Cerebellar nuclear complex (tissue), 1 donor: ENCODE measurements at places on chromosomes 1 and 21.

DNA sequence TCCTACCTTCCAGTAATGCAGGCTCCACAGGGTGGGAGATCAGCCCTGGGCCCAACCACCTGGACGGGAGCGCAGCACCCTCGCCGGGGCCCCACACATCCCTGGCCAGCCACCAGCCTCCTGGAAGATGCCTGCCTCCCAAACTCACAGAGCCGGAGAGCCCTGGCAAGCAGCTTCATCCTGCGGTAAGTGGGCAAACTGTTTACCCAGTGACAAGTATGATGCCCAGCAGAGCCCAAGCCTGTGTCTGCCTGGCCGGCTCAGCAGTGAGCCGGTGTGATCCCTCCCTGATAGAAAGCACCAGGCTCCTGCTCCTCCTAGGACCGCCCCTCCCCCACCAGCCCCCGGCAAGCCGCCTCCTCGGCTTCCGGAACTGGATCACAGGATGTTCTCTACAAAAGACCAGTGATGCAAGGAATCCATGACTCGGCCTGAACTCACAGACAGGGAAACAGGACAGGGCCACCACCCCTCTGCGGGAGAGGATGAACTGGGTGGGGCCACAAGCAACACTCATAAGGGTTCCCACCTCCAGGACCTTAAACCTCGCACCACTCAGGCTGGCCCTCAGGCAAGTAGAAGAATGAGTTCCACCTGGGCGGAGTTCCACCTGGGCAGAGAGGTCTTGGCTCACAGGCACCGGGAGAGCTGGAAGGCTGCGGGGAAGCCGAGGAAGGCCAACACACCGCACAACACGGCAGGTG, 7.9 kb downstream of the ACOT7 start:
- DNase-seq: no peak

DNA sequence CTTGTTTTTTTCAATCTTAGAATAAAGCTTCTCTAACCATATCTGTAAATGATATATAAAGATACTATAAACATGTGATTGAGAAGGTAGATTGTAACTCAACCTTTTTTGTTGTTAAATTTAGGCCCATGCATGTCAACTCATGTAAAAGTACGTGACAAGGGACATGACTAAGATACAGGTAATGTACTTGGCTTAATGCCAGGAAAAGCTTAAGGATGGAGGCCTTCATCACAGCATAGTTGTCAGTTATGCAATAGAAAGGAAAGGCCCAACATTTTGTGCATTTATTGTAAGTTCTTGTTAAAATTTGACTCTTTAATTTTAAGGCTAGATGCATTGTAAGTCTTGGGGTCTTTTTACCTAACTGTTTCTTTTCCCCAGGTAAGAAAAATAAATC, 305.1 kb downstream of the LTN1 start:
- no peak for DNase-seq

DNA sequence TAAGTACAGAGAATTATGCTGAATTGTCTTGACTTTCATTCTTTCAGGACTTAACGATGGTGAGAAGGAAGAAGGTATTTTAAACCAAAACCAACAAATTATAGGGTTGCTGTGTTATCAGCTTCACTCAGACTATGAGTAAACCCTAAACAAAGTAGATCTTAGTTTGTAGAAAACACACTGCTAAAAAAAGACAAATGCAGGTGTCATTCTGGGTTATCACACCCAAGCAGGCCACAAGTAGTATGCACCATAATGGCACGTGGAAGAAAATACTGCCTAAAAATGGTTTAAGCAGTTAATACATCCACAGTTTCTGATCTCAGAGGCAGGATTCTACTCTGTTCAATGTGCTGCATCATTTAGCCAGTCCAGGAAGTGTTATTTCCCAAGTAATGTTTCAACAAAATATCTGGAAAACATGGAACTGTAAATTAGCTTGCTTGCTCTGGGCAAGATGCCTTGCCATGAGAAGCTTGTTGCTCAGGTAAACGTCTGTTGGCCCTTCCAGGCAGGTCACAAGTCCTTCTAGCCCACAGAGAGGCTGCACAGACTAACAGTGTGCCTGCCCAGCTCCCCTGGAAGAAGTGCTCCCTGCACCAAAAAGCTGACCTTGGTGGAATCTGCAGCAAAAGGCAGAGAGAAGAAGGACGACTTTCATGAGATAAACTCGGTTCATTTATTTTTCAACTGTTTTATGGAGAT, 4.1 kb downstream of the DIPK1A start:
- DNase-seq: no peak

DNA sequence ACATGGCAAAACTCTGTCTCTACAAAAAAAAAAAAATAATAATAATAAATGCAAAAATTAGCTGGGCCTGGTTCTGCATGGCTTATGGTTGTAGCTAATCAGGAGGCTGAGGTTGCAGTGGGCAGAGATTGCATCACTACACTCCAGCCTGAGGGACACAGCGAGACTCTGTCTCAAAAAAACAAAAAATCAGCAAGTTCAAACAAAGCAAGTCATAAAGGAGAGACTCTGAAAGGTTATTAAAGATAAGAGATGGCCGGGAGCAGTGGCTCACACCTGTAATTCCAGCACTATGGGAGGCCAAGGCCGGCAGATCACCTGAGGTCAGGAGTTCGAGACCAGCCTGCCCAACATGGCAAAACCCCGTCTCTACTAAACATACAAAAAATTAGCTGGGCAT, 28.8 kb downstream of the COP1 start:
- no peak for DNase-seq

GRCh38 chr1:95197616-95198252, 36.3 kb upstream of the RWDD3 start:
- no peak for DNase-seq

DNA sequence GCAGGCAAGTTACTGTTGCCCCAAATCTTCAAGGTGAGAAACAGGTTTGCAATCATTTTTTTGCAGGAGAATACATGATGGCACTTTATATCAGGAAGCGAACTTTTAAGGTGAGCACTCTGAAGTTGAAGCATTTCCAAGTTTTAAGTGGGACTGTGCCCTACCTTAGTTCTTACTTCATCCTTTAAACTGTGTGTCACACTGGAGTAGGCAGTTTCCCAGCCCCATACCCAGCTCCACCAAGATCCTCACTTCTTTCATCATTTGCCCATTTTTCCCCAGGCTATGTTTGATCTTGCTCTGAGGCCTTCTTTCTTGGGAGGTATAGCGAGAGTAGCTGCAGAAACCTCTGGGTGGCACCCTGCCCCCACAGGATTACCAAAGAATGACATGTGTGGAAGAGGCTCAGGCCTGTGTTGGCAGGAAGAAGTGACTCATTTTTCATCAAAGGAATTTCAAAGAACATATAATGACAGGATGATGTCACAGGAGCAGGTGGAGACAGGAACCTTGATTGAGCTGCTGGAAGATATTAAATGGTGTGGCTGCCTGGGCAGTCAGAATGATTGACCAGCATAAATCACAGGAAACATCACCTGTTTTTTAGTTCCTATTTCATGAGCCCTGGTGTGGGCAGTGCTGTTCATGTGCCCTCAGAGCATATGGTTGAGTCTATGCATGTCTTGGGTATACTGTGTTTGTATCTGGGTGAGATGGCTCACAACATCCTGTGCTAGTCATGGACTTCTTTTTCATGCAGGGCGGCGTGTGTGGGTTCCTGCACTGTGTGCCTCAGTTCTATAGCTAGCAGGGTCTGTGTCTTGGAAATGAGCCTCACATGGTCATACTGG, 20.8 kb upstream of the MACF1 start:
- DNase-seq: no peak

DNA sequence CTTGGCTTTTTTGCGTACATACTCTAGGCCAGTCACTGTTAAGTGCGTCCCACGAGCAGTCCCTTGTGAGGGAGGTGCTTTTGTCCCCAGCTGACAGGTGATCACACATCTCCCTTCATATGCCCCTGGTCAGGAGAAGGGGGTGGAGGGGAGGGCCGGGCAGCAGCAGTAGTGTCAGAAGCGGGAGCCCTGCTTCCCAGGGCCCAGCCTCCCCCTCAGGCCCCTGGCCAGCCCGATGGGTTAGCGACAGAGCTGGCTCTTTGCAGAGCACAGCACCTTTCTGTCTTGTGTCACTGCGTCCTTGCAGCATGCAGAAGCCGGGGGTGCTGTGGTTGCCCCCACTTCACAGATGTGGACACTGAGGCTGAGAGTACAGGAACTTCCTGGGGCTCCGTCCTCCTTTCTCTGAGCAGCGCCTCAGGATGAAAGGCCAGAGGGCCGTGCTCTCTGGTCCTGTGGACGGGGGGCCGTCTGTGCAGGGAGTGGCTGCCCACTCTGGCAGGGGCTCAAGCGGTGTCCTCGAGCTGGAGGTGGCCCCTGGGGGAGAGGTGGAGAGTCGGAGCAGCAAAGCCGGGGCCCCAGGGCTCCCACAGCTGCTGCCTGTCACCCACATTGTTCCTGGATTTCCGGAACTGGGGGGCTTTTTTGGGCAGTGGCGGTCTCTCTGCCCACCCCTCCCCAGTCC, 5.9 kb downstream of the TMEM201 start:
- DNase-seq: no peak

- peak; percentile 49 for DNase-seq
These were observed 20.3 kb downstream of the STK40 start for GRCh38 chr1:36365381-36365780.

GRCh38 chr1:236514703-236515442, 8.9 kb upstream of the LGALS8 start:
- no peak for DNase-seq

GRCh38 chr1:95353194-95353593, 119.2 kb downstream of the RWDD3 start:
- no peak for DNase-seq

- no peak for DNase-seq
These were observed 12.5 kb upstream of the SRM start for GRCh38 chr1:11072216-11072917.

DNA sequence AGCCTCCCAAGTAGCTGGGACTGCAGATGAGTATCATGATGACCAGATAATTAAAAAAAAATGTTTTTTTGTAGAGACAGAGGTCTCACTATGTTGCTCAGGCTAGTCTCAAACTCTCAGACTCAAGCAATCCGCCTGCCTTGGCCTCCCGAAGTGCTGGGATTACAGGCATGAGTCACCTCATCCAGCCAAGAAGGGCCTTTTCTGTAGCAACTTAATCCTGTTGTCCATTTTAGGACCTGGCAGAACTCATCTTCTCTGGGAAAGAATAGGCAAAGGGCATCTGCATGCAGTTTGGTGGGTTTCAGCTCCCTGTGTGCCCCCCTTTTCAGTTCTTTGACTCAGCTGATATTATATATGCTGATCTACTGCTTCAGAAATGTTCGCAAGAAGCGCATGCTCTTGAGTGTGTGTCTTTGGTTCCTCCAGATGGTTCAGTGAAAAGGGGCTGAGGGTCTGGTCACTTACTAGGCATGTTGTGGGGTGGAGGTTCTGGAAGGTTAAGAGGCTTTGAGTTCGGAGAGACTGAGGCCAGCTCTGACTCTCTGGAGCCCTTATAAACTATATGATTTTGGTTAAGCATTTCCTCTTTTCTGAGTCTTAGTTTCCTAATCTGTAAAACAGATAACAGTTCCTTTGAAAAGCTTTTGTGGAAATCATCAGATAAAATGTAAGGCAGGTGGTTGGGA, 19.4 kb upstream of the SRSF4 start:
- DNase-seq: no peak

GRCh38 chr1:222995620-222996309, 147.3 kb downstream of the TLR5 start:
- DNase-seq: no peak

GRCh38 chr1:240709676-240710075, 97.7 kb upstream of the GREM2 start:
- no peak for DNase-seq

DNA sequence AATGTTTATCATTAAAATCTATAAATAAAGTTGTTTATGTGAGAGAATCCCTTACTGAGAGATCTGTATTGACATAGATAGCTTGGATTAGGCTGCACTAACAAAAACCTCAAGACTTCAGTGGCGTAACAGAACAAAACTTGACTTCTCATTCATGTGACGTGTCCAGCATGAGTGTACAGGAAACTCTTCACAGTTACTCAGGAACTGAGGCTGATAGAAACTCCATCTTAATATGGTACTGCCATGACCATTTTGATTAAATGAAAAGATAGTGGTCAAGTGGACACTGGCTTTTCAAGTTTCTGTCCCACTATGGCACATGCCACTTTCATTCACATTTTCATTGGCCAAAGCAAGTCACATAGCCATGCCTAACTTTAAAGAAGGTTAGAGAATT, 3.7 kb downstream of the ST3GAL3 start:
- DNase-seq: no peak

GRCh38 chr1:209646558-209646957, 5.7 kb downstream of the LAMB3 start:
- no peak for DNase-seq

DNA sequence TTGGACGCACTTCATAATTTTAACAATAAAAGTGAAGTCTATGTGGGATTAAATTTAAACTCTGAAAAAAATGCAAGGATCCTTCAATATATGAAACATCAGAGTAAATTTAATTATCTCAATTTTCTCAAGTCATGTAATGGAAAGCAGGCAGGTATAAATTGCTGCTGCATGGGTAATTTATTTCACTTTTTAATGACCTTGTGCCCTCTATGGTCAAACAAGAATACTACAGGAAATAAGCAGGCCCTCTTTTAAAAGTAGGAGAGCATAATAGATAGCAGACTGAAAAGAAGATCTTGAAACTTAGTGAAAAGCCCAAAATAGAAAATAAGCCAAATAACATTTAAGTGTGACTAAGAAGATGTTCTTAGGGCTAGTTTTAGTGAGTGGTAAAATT, 22.9 kb downstream of the BCAS2 start:
- no peak for DNase-seq

DNA sequence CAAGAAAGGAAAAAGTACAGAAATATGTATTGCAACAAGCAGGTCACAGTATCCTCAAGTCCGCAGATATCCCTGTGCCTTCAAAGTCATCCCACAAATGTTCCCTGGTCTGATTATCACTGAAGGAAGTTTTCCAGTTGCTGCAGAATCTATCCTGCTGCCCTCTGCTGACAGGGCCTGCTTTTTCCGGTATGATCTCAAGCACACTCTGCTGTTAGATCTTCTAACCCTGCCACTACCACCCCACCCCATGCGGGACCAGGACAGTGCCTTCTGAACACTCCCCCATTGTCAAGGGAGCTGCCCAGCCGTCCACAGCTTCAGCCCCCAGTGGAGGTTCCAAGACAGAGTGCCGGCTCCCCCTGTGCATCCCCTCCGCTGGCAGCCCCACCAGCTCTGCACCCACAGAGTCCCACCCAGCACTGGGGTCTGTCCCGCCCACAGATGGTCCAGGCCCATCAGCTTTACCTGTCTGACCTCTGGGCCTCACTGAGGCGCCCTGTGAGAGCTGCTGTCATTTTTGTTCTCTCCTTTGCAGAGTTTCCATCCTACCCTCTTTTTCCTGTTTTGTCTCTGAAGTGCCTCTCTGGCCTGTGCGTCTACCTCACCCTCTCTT, 27.9 kb downstream of the FAM163A start:
- DNase-seq: no peak

GRCh38 chr1:25694167-25695007, 77.8 kb downstream of the MAN1C1 start:
- no peak for DNase-seq

GRCh38 chr21:40546647-40547046, 300.3 kb downstream of the DSCAM start:
- no peak for DNase-seq

GRCh38 chr1:205988585-205988995, 14.6 kb downstream of the RAB7B start:
- DNase-seq: no peak

GRCh38 chr1:147560765-147561471, 19.6 kb downstream of the BCL9 start:
- no peak for DNase-seq
